Left kidney (tissue), 8 donors: ENCODE measurements at places on chromosomes 1 and 21. TPM values are rescaled to one million over a fixed set of nuclear protein-coding genes. Genes with fewer than 3 reads are reported as not detected.

GRCh38 chr21:29217818-29218291 lies 80.9 kb upstream of the BACH1 start:
- no peak for DNase-seq

- DNase-seq: no peak
These were observed 22.9 kb upstream of the VPS13D start for GRCh38 chr1:12206792-12207424.

- DNase-seq: no peak
These were observed 169.7 kb upstream of the UBE2U start for GRCh38 chr1:64033667-64034220.

The MCOLN2 gene
- 1.5 TPM for polyA plus RNA-seq

The LIN28A gene
- polyA plus RNA-seq: 0.15 TPM

The BROX gene
- polyA plus RNA-seq: 56.3 TPM
